ENCODE measurements at places on chromosomes 7 and 10.

DNA sequence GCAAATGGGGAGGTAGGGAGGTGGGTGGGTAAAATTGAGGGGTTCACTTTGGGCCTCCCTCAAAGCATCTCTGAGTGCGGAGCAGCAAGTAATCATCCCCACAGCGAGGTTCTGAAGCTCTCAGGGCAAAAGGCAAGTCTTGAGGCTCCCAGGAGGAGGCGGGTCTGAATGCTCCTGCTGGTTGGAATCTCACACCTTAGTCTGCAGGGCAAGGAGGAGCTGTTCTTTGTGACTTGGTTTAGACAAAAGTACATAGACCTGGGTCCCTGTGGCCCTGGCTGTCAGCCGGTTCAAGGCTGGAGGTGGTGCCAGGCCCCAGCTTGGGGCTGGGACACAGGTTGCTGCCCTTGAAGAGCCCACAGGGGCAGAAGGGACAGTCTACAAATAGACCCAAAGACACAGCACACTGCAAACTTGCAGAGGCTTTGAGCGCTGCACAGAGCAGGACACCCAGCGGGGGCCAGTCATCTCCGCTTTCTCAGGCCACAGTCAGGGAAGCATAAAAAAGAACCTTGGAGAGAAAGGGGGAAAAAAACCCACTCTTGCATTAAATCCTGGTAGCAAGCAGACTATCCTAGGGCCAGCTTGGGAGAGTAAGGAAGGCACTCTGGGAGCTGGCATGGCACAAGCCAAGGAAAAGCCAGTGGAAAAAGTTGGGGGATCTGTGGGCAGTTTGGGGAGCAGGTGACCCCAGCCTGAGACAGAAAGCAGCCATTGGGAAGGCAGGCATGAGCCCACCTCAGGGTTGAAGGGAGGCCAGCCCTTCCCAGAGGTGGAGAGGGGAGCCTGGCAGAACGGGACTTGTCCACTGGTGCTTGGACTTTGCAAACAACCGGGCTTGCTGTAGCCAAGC, 926 bp upstream of the C10orf71 start:
- peak overlapping the region; percentile 49 for H3K4me3 ChIP-seq
- DNase-seq = no peak
- H3K27me3 ChIP-seq = no peaks in the 10 kb centered on the region
- H3K4me1 ChIP-seq = peaks cover 16% of the 10 kb centered on the region

- no peaks in the 10 kb centered on the region for H3K36me3 ChIP-seq
- no peaks in the 10 kb centered on the region for H3K4me1 ChIP-seq
- no peak overlapping the region for H3K27ac ChIP-seq
- DNase-seq = no peak
- H3K4me3 ChIP-seq = no peak overlapping the region
Observed at GRCh38 chr10:16182144-16182543, 254.7 kb upstream of the PTER start.

DNA sequence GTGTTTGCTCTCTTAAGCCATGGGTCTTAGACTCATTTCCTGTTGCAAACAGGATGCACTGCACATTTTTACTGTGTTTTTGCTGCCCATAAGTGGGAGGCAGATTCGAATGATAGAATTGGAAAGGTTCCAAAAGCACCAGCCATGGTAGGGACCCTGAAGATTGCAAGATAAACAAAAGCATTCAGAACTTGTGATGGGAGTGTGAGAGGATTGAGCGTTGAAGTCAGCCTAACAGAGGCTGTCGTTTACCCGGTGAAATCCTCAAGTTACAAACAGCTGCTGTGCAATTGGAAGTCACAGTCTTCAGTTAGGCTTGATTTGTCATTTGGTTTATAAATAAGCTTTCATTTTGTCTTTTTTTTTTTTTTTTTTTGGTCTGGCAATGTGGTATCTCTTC, 192.7 kb upstream of the MKI67 start:
- H3K36me3 ChIP-seq = no peaks in the 10 kb centered on the region
- no peak overlapping the region for H3K4me3 ChIP-seq
- DNase-seq = no peak
- H3K4me1 ChIP-seq = no peaks in the 10 kb centered on the region
- H3K27me3 ChIP-seq = no peaks in the 10 kb centered on the region
- H3K27ac ChIP-seq = no peak overlapping the region

GRCh38 chr10:8144496-8144895, 90.0 kb downstream of the GATA3 start:
- H3K4me3 ChIP-seq = no peak overlapping the region
- H3K36me3 ChIP-seq = no peaks in the 10 kb centered on the region
- no peaks in the 10 kb centered on the region for H3K27me3 ChIP-seq
- no peaks in the 10 kb centered on the region for H3K4me1 ChIP-seq

DNA sequence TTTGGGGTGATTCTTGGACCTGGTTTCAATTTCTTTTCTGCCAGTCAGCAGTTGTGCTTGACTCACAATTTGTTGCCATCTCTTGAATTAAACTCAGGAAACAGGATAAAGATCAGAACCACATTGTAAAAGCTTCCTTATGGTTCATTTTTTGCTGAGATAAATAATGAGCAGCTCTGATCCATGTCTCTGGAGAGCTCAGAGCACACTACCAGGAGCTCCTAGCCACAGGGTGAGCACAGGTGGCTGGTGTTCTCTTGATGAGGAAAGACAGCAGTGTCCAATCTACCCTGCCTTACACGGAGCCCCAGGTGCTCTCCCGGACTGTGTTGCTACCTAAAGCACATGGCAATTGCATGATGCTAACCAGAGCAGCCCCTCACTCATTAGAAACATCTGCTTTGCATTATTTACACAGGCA, 17.2 kb upstream of the FAM170B start:
- no peaks in the 10 kb centered on the region for H3K27me3 ChIP-seq
- no peak overlapping the region for H3K27ac ChIP-seq
- no peaks in the 10 kb centered on the region for H3K4me1 ChIP-seq
- H3K36me3 ChIP-seq = no peaks in the 10 kb centered on the region
- no peak for DNase-seq

- DNase-seq = peak; percentile 77
- no peaks in the 10 kb centered on the region for H3K4me1 ChIP-seq
- no peaks in the 10 kb centered on the region for H3K36me3 ChIP-seq
- no peaks in the 10 kb centered on the region for H3K27me3 ChIP-seq
- H3K4me3 ChIP-seq = no peak overlapping the region
- H3K27ac ChIP-seq = no peak overlapping the region
Observed at GRCh38 chr7:16668049-16668858, 22.3 kb downstream of the BZW2 start.

DNA sequence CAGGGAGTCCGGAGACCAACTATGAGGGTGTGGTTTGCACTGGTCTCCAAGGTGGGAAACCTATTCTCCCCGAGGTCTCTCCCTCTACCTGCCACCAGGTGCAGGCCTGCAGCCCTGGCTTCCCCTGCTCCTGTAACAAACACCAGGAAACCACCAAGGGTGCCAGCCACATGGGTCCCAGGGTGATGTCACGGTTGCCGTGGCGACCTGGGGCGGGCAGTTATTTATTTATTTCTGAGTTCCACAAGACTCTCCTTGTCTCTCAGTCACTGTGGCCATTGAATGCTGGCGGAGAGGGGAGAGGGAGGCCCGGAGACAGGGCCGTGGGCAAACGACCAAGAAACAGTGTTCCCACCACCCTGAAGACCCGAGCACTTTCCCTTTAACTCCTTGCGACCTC, 27.0 kb downstream of the MMD2 start:
- no peaks in the 10 kb centered on the region for H3K27me3 ChIP-seq
- H3K36me3 ChIP-seq = no peaks in the 10 kb centered on the region
- H3K4me1 ChIP-seq = no peaks in the 10 kb centered on the region
- no peak for DNase-seq
- no peak overlapping the region for H3K4me3 ChIP-seq
- no peak overlapping the region for H3K27ac ChIP-seq

GRCh38 chr10:25604591-25604990, 329.4 kb upstream of the MYO3A start:
- H3K36me3 ChIP-seq = no peaks in the 10 kb centered on the region
- H3K4me1 ChIP-seq = no peaks in the 10 kb centered on the region
- no peak overlapping the region for H3K27ac ChIP-seq
- DNase-seq = no peak

- H3K4me3 ChIP-seq = no peak overlapping the region
- H3K27me3 ChIP-seq = no peaks in the 10 kb centered on the region
- DNase-seq = no peak
- no peaks in the 10 kb centered on the region for H3K36me3 ChIP-seq
Observed at GRCh38 chr10:43134126-43134905, 3.9 kb upstream of the CSGALNACT2 start.

GRCh38 chr7:78080241-78080640, 281.7 kb downstream of the PHTF2 start:
- no peak overlapping the region for H3K4me3 ChIP-seq
- DNase-seq = no peak
- no peak overlapping the region for H3K27ac ChIP-seq
- H3K27me3 ChIP-seq = no peaks in the 10 kb centered on the region
- no peaks in the 10 kb centered on the region for H3K36me3 ChIP-seq

GRCh38 chr7:138584696-138585095, 116.5 kb downstream of the SVOPL start:
- H3K36me3 ChIP-seq = peaks cover 37% of the 10 kb centered on the region
- H3K27ac ChIP-seq = no peak overlapping the region
- no peaks in the 10 kb centered on the region for H3K27me3 ChIP-seq
- no peak for DNase-seq

GRCh38 chr10:102596506-102596971, 47.7 kb upstream of the TRIM8 start:
- H3K4me3 ChIP-seq = no peak overlapping the region
- peaks cover 13% of the 10 kb centered on the region for H3K36me3 ChIP-seq
- H3K4me1 ChIP-seq = peaks cover 32% of the 10 kb centered on the region

GRCh38 chr7:130345725-130346124, 1.1 kb downstream of the CPA5 start:
- no peaks in the 10 kb centered on the region for H3K4me1 ChIP-seq
- no peak overlapping the region for H3K4me3 ChIP-seq
- no peaks in the 10 kb centered on the region for H3K36me3 ChIP-seq
- H3K27ac ChIP-seq = no peak overlapping the region
- no peak for DNase-seq

DNA sequence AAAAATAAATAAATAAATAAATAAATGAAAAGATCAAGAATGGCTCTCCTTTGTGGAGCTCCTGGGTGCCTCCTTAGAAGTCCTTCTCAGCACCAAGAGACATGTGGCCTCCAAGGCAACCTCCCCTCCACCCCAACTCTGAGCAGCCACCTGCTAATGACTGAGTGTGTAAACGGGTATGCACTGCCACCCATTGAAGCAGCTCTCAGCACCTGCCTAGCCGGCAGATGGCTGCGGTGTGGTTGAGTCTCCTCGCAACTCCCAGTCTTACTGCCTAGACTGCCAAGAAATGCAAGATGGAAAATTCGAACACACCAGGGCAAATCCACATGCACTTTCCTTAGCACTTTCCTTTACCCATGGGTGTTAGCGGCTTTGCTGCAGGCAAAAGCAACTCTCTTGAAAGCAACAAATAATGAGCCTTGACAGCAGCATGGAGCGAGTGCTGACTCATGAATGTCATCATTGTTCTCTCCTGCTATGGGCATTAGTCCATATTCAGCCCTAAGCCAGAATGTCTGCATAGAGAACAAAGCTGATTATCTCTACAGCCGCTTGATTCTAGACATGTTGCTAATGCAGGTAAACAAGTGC, 913.9 kb upstream of the AUTS2 start:
- no peaks in the 10 kb centered on the region for H3K4me1 ChIP-seq
- H3K27me3 ChIP-seq = no peaks in the 10 kb centered on the region
- no peak overlapping the region for H3K4me3 ChIP-seq
- DNase-seq = no peak

DNA sequence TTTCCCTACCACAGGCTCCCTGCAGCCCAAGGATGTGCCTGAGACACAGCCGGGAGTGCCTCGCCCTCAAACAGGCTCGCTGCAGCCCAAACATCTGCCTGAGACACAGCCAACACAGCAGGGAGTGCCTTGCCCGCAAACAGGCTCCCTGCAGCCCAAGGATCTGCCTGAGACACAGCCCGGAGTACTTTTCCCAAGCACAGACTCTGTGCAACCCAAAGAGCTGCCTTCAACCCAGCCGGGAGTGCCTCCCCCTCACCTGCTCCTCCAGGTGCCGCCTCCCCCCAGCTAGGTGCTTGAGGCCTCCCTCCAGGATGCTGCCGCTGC, 42.9 kb downstream of the ANTXRL start:
- peaks cover 8% of the 10 kb centered on the region for H3K4me1 ChIP-seq
- H3K36me3 ChIP-seq = no peaks in the 10 kb centered on the region
- H3K27ac ChIP-seq = no peak overlapping the region
- no peaks in the 10 kb centered on the region for H3K27me3 ChIP-seq

- H3K27ac ChIP-seq = no peak overlapping the region
- H3K4me1 ChIP-seq = peaks cover 4% of the 10 kb centered on the region
- no peaks in the 10 kb centered on the region for H3K36me3 ChIP-seq
- DNase-seq = no peak
Observed at GRCh38 chr7:103989785-103990767, 618 bp upstream of the RELN start.

DNA sequence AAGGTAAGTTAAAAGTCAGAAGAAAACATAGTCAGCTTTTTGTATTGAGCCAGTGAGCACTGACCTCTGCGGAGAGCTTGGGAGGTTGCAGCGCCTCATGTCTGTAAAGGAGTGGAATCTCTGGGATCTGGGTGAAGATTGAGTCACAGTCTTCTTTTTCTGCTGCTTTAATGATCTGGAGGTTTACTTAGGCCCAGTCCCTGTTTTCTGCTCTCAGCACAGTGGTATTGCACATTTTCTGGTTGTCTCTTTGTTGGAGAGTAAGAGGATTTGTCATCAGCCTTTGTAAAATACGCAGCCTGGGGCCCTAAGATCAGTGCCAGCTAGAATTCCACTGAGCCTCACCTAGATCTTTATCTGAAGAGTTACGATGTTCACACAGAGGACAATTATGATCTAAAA, 58.3 kb upstream of the GJD4 start:
- DNase-seq = no peak
- no peaks in the 10 kb centered on the region for H3K27me3 ChIP-seq
- H3K4me3 ChIP-seq = no peak overlapping the region
- no peak overlapping the region for H3K27ac ChIP-seq

DNA sequence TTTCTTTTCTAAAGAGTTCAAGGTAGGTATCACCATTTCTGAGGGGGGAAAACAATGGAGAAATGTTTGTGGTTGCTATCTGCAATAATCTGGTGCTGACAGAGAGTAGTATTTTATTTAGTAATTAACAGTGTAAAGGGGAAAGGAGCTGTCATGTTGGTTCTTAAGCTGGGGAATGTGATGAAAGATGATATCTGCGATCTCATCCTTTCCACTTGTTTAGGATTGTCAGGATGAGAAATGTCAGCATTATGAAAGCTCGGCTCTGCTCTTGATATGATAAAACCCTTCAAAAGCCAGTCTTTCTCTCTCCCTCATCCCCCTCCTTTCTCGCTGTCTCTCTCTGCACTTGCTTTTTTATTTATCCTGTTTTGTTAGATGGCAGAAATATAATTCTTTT, 106.1 kb downstream of the POU6F2 start:
- H3K27ac ChIP-seq = no peak overlapping the region
- H3K4me3 ChIP-seq = no peak overlapping the region
- no peaks in the 10 kb centered on the region for H3K36me3 ChIP-seq
- no peaks in the 10 kb centered on the region for H3K27me3 ChIP-seq

GRCh38 chr7:82507365-82507975, 63.9 kb upstream of the CACNA2D1 start:
- H3K27me3 ChIP-seq = no peaks in the 10 kb centered on the region
- no peak overlapping the region for H3K27ac ChIP-seq
- H3K4me3 ChIP-seq = no peak overlapping the region
- H3K4me1 ChIP-seq = no peaks in the 10 kb centered on the region
- H3K36me3 ChIP-seq = no peaks in the 10 kb centered on the region
